GM23248 (cell line): ENCODE measurements at places on chromosomes 5 and 9.

- DNase-seq = peak; percentile 56
Observed at GRCh38 chr5:65050826-65051498, 282.2 kb downstream of the CWC27 start.

GRCh38 chr9:135698767-135699166, 514 bp downstream of the SOHLH1 start:
- DNase-seq = no peak

- peak; percentile 59 for DNase-seq
Observed at GRCh38 chr5:78640662-78641474, 7.7 kb downstream of the LHFPL2 start.

DNA sequence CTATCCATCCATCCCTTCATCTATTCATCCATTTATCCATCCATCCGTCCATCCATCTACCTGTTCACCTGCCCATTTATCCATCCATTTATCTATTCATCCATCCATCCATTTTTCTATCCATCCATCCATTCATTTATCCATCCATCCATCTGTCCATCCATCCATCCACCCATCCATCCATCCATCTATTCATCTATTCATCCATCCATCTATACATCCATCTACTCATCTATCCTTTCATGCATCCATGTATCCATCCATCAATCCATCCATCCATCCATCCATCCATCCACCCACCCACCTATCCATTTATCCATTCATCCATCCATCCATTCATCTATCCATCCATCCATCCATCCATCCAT, 10.8 kb downstream of the COL27A1 start:
- no peak for DNase-seq

- peak; percentile 8 for DNase-seq
Observed at GRCh38 chr9:129826344-129826743, 2.4 kb upstream of the TOR1A start.

DNA sequence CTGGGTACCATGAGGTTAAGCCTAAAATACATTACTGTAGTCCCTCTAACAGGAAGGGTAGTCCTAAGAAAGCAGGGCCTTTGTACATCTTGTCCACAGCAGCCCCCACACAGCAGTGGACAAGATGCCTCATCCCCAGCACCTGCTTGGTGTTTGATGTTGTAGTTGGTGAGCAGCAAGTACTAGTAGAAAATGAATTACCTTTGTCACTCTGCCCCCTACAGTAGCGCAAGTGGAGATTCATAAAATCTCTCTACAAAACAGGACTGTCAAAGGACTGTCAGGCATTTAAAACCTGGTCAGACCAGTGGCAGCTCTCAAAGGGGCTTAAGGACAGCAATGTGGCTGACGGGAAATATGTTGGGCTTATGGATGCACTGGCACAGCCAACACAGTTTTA, 122.5 kb downstream of the TMEM174 start:
- no peak for DNase-seq

DNA sequence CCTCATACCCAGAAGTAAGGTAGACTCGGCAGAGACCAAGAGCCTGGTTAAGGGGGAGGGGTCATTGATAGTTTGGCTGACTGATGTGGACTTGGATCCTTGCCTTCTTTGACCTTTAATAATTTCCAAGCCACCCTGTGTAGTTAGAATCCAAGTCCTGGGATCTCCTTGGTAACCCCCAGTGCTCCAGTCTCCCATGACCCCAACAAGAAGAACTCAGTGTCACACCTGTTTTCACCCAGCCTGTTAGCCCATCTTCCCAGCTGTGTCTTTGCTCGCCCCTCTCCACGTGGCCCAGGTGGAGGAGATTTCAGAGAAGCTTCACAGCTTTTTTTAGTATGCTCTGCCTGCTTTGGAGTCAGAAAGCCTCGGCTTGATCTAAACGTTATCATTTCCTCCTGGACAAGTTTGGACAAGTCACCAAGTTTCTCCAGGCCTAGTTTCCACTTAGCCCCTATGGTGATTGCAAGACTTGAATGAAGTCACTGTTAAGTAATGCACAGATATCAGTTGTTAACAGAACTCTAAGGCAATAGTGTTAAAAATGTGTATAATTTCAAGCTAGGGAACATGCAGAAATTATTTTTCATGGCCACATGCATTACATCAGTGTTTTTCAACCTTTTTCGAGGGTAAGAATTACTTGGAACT, 170.0 kb downstream of the TMEM38B start:
- DNase-seq = no peak

- no peak for DNase-seq
Observed at GRCh38 chr9:123346026-123346425, 10.0 kb upstream of the CRB2 start.

- DNase-seq = no peak
Observed at GRCh38 chr5:169832845-169833244, 147.4 kb downstream of the INSYN2B start.

GRCh38 chr9:110291921-110292557, 35.7 kb upstream of the TXN start:
- DNase-seq = no peak

- DNase-seq = no peak
Observed at GRCh38 chr5:135670588-135670987, 91.8 kb upstream of the CXCL14 start.

DNA sequence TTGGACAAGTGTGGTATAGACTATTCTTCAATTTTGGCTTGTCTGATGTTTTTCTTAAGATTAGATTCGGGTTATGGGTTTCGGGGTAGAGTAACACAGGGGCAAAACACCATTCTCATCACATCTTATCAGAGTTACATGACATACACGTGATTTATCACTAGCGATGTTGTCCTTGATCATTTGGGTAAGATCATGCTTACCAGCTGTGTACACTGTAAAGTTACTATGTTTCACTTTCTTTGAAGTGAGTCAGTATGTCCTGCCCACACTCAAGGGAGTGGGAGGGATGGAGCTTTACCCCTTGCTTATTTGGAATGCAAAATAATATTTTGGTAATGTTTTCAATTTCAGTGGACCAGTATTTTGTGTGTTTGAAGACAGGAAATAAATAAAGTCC, 101.8 kb upstream of the TAF11L2 start:
- DNase-seq = peak; percentile 22

DNA sequence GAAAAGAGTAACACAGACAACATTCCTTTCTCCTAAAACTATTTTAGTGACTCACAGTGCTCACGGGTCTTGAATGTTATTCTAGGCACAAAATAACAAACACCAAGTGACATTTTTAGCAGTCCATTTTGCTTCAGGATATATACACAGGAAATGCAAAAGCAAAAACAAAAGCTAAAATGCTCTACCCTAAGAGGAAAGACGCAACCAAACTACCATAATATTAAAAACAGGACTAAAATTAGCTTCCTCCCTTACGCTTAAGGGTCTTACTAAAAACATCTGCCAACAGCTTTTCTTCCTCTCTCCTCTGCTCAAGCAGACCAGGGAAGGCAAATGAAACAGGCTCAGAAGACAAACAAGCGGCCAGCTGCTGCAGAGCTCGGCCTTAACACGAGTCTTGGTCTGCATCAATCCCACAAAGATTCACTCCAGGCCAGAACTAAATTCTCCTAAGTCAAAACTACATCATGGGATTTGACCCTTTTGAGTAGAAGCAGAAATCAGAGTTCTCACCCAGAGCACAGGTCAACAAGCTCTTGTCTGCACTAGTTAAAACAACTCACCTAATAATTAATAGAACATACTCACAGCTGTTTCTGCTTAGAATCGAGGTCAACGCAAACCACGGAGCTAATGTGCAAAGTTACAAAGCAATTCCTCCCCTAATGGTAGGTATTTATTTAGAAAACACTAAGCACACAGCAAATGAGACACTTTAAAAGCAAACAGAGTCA, 62.3 kb downstream of the RAPGEF1 start:
- DNase-seq = peak; percentile 83

DNA sequence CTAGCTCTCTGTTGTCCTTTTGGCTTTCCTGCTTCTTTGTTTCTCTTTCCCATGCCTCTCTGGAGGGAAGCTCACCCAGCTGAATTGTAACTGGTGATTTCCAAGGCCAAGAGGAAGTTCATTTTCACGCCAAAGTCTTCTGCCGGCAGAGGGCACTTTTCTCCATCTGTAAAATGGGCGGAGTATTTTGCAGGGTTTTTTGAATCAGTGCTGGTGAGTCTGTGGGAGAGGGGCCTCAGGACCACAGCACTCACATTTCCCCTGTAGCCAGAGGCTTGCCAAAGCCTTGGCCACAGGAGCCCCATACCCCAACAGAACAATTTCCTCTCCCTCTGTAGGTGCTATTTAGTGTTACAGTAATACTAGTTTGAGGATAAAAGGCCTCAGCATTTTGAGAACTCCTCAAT, 42.3 kb upstream of the MATR3 start:
- DNase-seq = no peak

- no peak for DNase-seq
Observed at GRCh38 chr9:133112663-133113026, 8.4 kb downstream of the RALGDS start.

GRCh38 chr9:98917746-98918487, 25.8 kb upstream of the COL15A1 start:
- no peak for DNase-seq

GRCh38 chr5:170538696-170539586, 35.1 kb downstream of the KCNIP1 start:
- no peak for DNase-seq

GRCh38 chr5:138466125-138466899, 1.0 kb downstream of the EGR1 start:
- peak; percentile 64 for DNase-seq

DNA sequence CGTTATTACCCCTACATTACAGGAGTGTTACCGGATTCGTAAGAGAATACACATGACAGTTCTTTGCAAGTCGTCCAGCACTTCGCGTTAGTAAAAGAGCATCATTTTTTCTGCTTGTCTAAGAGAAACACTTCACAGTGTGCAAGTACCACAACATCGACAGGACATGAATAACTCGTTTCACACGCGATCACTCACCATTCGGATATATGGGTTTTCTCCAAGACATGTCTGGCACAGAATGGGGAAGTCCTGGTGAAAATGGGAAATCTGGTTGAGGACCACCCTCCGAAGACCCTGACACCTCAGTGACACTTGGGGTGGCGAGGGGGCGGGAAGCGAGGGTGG, 642 bp downstream of the RBM22 start:
- no peak for DNase-seq

GRCh38 chr5:115530426-115530825, 14.1 kb downstream of the FEM1C start:
- DNase-seq = peak; percentile 31

- DNase-seq = no peak
Observed at GRCh38 chr5:148342371-148343045, 7.1 kb downstream of the SPINK9 start.

GRCh38 chr5:82160948-82161347, 117.2 kb downstream of the RPS23 start:
- peak; percentile 52 for DNase-seq

DNA sequence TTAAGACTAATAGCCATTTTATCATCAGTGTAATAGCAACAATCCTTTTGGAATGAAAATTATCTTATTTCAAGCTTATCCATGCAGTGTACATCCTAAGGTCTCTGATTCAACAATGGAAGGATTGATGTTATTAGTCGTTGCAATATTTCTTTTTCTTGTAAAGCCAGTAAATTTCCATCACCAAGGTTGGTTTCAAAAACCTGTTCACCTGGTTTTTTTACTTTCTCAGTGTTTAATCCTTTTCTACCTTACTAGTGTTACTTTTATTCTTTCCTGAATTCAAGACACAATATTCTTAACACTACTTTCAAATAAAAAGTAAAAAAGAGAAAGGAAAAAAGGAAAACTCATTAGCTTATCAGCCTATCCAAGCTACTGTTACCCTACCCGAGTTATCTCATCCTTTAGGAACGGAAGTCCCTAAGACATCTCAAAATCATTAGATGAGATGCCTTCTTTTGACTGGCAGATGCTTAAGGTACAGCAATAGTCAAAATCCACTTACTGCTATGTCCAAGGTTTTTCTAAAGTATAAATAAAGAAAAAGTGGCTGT, 5.4 kb downstream of the ZFR start:
- DNase-seq = no peak

GRCh38 chr9:121322037-121322736, 47.9 kb downstream of the STOM start:
- DNase-seq = peak; percentile 93

DNA sequence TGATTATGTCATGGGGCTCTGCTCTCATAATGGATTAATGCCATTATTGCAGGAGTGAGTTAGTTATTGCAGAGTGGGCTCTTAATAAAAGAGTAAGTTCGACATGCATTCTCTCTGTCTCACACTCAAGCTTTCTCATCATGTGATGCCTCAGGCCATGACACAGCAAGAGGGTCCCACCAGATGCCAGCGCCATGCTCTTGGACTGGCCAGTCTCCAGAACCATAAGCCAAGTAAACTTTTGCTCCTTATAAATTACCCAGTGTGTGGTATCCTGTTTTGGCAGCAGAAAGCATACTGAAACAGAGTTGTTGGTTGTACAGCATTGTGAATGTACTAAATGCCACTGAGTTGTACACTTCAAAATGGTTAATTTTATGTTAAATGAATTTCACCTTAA, 138.1 kb downstream of the MYO10 start:
- no peak for DNase-seq

GRCh38 chr5:75681125-75681830, 36.0 kb downstream of the POC5 start:
- DNase-seq = peak; percentile 71

DNA sequence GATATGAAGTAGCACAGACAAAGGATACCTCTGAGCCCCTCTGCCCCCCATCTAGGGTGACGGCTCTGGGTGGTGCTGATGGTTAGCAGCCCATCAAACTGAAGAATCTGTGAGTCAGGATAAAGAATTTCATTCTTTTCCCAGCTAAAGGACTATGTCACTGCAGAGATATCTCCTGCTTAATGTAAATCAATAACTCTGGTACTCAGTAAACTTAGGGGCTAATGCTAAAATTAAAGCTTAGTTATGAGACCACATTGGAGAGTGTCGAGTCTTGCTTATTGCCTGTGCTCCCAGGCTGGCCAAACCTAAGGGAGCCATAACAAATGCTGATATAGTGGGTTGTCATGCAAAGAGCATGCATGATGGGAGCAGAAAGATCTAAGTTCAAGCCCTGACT, 25.6 kb upstream of the ACTBL2 start:
- DNase-seq = no peak

GRCh38 chr5:74613283-74613682, 27.2 kb downstream of the ENC1 start:
- no peak for DNase-seq

GRCh38 chr9:84397822-84398221, 57.3 kb upstream of the SLC28A3 start:
- DNase-seq = peak; percentile 85

GRCh38 chr5:131635684-131636572, 899 bp upstream of the RAPGEF6 start:
- peak; percentile 41 for DNase-seq

DNA sequence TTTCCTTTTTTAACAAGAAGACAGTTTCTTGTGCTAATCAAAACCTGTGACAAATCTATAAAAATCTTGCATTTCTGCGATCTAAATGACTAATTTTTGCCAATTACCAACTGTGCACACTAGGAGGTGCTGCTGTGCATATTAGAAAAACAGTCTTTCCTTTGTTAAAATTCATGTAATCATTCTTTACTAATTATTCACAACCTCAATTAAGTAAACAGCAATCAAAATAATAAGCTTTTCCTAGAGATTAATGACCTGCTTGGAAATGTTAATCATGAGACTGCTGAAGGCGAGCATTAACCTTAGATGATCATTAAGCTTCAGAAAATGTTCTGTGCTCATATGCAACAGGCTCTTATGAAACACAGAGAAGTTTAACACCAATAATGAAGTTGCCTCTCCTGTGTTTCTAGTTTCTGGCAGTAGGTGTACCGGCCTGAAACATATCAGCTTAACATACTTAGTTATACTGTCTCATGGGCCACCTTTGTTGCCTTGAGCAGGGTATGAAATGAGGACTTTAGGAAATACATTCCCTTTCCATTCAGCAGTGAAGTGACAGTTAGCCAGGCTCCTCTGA, 17.7 kb downstream of the RFESD start:
- DNase-seq = peak; percentile 67

- DNase-seq = peak; percentile 71
Observed at GRCh38 chr9:114733816-114734215, 51.8 kb upstream of the TEX48 start.
